Bone marrow (tissue), 2 donors: ENCODE measurements at places on chromosomes 7 and 10.

GRCh38 chr10:25978771-25979170 is 44.7 kb downstream of the MYO3A start:
- DNase-seq: no peak

- DNase-seq: no peak
Measured at GRCh38 chr7:129990403-129991192, 37.8 kb upstream of the UBE2H start.

DNA sequence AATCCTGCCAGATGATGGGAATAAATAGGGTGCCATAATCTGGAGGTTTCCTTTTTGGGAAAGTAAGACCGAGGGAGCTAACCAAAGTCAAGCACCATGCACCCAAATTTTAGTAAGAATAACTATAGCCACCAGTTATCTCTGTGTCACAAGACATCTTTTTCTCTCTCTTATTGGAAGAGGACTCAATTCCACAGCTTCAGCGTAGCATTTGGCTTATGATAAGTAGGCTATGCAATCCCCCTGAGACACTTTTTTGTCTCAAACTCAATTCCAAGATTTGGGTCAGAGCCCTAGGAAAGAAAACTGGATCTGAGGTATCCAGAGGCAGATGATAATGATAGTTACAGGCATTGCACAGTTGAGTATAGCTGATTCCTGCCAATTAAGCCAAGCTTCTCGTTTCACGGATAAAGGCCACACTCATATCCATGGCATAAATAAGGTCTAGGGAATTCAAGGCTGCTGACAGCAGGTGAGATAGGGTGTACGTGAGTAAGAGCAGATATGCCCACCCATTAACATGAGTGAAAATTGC is 425.2 kb upstream of the CNTNAP2 start:
- DNase-seq: no peak

GRCh38 chr10:124049484-124049883 is 43.9 kb downstream of the CHST15 start:
- no peak for DNase-seq

DNA sequence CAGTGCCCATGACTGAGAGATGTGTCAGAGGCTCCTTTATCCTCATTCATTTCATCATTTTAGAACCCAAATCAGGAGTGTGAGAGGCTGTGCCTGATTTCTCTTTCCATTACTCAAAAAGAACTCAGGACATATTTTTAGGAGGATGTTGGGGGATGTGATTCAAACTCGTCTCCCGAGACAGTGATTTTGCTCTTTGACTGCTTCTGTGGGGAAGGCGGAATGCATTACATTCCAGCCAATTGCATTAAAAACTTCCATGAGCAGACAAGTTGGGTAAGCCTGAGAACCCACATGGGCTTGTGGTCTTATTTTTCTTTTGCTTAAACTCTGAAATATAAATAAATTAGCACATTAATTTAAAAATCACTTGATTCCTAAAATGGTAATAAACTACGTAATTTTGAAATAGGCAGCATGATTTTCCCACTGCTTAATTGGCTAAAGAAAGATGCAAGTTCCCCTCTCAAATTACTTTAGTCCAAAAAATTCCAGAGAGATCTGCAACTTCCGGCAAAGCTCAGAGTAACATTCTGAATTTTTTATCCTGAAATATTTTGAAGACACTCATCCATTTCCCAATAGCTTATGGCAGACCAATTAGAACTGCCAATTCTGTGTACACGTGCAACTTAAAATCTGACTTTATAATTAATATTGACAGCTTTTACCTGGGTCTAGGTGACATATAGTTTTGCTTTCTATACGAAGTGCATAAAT is 185.6 kb downstream of the C7orf25 start:
- no peak for DNase-seq

DNA sequence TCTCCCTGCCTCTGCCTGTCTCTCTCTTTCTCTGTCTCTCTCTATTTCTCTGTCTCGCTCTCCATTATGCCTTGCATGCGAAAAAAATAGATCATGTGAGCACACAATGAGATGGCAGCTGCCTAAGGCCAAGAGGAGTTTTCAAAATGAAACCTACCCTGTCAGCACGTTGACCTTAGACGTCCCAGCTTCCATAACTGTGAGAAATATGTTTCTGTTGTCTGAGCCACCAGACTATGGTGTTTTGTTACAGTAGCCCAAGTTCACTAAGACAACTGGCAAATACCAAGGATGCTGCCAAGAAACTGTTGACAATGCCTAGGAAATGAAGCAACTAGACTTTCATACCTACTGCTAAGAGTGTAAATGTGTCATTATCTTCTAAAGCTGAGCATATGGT is 70.6 kb upstream of the PLXDC2 start:
- DNase-seq: no peak

DNA sequence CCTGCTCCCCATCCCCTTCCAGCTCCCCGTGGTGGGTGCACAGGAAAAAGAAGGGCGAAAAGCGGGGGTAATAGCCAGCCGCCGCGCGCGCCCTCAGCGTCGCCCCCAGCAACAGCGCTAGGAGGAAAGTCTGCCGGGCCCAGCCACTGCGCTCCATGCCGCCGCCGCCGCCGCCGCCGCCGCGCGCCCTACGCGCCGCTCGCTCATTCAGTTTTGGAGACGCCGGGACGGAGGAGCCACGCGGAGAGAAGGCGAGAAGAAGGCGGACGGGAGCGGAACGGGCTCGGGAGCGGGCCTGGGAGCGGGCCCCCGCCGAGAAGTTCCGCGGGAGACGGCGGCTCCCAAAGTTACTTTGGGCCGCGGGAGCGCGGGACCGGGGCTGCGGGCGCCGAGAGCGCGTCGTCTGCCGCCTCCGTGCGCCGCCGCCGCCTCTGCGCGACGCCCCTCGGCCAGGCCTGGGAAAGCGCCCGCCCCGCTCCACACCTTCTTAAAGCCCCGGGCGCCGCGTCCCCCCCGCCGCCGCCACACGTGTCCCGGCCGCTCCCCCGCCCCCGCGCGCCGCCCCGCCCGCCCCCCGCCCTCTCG is at the start of gene RELN:
TSS of gene RELN (minus strand) at position 459 of the 585 bp plus-strand sequence. CDS start at position 157, 302 bp downstream.
- DNase-seq: no peak

DNA sequence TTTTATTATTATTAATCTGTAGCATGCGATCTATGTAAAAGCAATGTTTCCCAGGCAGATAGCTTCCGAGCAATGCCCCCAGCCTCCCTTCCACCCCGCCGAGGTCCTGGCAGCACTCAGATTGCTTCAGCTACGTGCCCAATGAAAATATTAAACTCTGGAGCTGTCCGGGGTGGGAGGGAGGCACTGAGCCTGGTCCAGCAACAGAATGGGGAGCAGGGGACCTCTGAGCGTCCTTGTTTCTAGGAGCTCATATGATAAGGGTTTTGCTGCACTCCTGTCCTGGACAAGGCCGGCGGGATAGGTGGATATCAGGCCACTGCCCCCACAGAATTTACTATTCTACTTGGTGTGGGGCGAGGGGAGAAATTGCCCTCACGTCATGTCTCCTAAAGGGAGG is 44.5 kb upstream of the CDK1 start:
- DNase-seq: no peak

DNA sequence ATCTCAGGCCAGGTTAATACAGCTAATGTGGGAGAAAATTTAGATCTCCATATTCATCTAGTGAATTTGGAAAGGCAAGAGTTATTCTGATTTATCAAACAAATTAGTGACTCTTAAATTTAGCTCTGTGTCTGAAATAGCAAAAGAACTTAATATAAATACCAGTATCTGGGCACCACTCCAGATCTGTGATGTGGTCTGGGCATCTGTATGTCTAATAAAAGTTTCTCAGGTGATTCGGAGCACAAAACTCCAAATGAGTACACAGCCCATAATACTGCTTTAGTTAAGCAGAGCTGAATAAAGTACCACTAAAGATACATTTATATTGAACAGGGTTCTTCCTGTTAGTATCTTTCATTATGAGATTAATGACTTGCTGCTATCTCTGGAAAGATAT is 261.4 kb downstream of the BAMBI start:
- no peak for DNase-seq

DNA sequence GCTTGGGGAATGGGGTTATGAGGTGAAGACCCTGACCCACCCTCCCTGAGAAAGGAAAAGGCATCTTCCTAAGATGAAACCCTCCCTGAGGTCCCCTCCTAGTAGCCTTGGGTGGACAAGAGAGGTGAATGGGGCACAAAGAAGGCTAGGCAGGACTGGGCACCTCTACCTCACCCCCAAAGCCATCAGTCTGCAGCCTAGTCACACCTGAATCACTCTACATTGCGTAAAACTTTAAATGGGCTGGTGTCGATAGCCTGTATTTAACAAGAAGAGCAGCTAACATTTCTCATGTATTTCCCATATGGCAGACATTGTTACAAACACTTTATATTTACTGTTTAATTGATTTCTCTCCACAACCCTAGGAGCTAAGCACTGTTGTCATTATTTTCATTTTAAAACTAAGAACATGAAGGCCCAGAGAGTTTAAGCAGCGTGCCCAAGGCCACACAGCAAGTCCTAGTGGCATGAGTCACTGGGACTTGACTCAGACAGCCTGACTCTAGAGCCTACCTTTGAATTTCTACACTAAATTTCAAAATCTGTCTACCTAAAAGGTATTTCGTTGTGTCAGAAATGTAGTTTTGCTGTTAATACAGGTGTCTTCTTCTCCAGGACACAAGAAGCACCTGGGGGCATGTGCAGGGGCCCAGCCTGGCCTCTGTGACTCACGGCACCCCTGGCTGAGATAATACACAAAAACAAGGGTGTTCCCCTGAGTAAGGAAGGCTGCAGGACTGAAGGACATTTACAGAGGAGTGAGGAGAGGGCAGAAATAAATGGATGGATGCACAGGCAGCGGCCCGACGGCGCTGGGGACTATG is 3.4 kb downstream of the AOC1 start:
- no peak for DNase-seq

DNA sequence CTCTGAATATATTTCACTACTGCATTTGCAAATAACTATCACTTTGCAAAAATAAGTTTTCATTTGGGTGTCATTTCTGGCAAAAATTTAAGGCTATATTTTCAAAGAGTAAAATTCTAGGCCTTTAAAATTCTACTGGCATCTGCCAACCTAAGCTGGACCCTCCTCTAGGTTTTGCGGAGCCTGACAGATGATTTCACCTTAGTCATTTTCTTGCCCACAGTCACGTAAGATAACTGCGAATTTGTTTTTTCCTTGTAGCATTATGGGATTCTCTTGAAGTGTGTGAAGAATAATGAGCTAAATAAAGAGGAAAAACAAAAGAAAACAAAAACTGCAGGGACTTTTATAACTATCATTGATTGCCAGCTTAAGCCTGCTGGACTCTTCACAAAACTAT is 7.8 kb downstream of the MEOX2 start:
- no peak for DNase-seq

- no peak for DNase-seq
Measured at GRCh38 chr7:26898891-26899290, 34.5 kb upstream of the SKAP2 start.

DNA sequence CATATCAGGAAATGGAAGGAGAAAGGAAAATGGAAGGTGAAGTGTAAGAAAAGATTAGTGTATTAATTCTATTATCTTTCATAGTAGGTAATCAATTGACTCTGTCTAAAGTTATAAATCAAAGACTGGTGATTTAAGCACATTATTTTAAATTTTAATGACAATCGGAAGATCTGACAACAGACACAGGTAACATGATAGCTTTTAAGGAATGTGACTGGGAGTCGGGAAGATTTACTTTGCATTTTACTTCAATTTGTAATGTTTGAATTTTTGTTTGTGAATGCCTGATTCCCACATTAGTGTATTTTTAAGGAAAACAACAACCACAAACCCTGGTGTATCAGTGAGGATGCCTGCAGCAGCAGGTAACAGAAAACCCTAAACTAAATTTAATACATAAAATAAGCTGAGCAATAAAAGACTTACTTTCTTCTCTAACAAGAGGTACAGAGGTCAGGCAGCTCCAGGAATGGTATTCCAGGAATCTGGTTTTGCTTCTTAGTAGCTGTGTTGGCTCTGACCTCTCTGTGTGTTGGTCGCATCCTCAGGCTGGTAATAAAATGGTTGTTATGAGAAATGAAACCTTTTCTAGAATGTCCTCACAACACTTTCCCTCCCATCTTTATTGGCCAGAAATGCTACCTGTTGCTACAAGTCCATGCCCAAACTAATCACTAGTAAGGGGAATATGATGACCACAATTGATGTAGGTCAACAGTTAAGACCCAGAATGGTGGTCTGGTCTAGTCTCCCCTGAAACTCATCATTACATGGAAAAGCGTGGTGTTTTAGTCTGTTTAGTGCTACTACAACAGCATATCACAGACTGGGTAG is 12.2 kb downstream of the DNAJB9 start:
- no peak for DNase-seq

DNA sequence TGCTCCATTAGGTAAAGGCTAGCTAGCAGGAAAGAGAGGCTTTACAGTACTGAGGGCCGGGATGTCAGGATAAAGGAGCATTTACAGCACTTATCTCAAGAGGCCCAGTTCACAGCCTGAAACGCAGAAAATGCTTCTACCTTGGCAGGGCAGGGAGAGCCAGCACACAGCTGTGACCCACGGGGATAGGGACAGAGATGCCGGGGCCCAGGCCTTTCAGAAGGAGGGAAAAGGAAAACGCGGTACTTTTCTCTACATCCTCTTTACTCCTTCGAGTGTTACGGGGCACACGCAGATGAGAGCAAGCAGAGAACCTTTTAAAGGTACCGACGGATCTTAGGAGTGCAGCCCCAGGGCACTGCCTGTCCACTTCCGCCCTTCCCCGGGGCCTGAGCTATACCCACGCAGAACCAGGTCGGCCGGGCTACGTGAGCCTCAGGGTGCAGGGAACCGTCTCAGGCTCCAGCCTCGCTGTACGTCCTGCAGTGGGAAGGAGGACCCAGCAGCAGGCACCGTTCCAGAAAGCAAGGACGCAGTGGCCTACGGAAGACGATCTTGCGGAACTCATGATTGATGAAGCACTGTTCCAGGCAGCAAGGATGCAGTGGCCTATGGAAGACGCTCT is 232.3 kb downstream of the ELFN1 start:
- no peak for DNase-seq

DNA sequence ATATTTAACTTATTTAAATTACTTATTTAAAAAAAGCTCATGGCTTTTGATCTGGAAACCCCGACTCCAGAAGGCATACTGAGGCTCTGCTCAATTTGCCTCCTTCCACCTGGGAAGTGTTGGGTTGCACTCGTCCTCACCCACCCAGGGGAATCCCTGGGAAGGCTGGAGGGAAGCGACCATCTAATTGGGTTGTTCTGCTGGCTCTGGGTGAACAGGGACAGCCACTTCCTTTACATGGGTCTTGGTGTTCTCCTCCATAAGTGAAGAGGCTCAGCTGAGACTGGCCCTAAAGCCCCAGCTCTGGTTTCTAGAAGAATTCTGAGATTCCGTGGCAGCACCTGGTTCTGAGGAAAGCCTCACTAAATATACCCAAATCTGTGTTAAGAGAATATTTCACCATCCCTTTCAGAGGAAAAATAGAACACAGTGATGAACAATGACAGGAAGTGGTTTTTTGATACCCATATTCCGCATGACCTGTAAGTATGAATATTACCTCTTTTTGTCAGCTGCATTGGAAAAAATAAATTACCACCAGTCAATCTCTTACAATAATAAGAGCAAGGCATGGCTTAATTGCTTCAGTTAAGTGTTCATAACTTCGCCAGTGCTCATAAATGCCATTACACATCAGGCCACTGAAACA is 131.1 kb upstream of the SHH start:
- DNase-seq: no peak

- DNase-seq: no peak
Measured at GRCh38 chr10:47383261-47384147, 589 bp downstream of the ZNF488 start.

- no peak for DNase-seq
Measured at GRCh38 chr10:79072994-79073645, 4.4 kb downstream of the ZMIZ1 start.
